ENCODE measurements at places on chromosomes 13 and 19.

GRCh38 chr13:41588899-41589298, 131.5 kb downstream of the RGCC start:
- H3K4me1 ChIP-seq = peaks cover 12% of the 10 kb centered on the region
- no peak overlapping the region for H3K4me3 ChIP-seq
- DNase-seq = no peak
- no peaks in the 10 kb centered on the region for H3K27me3 ChIP-seq

GRCh38 chr19:39871886-39872866, 26.0 kb upstream of the FBL start:
- H3K36me3 ChIP-seq = no peaks in the 10 kb centered on the region
- H3K4me1 ChIP-seq = no peaks in the 10 kb centered on the region

DNA sequence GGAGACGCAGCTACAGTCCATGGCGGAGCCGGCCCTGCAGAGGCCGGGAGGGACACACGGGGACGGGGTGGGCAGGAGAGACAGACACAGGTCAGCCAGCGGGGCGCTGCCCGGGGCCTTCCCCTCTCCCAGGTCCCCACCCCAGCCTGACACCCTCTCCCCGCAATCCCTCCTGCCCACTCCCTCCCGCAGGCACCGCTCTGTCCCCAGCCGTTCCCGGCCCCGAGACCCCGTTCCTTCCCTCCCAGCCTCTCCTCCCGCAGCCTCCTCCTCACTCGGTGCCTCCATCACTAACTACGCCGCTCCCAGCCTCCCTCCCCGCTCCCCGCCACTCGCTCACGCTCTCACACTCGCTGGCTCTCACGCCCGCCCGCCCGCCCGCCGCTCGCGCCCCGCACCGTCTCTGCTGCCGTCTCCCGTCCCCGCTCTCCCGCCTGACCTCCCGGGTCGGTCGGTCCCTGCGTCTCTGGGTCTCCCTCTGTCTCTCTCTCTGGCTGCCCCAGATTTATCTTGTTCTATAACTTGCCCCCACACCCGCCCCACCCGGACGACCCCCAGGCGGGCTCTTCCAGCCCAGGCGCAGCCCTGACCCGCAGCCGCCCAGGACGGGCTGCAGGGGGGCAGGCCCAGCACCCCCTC, 15.2 kb downstream of the ERFL start:
- no peak overlapping the region for H3K4me3 ChIP-seq
- no peak for DNase-seq
- H3K36me3 ChIP-seq = peaks cover 2% of the 10 kb centered on the region
- H3K27me3 ChIP-seq = peaks cover 18% of the 10 kb centered on the region
- H3K27ac ChIP-seq = no peak overlapping the region
- peaks cover 42% of the 10 kb centered on the region for H3K4me1 ChIP-seq

DNA sequence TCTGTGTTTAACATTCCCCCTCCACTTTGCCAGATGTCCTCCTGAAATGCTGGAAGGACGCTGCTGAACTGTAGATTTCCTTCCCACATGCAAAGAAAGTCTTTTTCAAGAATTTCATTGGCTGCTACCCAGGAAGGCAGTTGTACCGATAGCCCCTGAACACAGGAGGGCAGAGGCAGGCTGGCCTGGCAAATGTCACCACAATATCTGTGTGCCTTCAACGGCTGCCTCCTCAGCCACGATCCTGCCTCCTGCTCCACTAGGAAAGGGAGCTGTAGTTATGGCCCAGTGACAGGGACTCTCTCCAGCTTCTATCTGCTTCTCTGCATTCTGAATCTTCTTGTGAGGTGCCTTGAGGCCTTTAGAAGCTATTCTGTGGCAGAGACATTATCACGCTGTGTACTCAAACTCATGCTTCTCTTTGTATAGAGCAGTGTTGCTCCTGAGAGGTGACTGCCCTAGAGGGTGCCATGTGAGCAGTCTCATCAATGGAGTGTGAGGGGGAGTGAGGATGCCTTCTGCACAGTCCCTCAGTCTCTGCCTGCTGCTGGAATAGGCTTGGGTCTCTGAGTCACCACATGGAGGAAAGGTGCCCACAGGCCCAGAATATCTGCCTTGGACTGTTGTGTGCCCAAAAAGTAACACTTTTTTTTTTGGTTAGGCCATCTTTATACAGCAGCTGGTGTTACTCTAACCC, 279.8 kb downstream of the DNAJC15 start:
- H3K4me1 ChIP-seq = peaks cover 9% of the 10 kb centered on the region
- peaks cover 11% of the 10 kb centered on the region for H3K27me3 ChIP-seq
- H3K27ac ChIP-seq = no peak overlapping the region
- no peak overlapping the region for H3K4me3 ChIP-seq
- DNase-seq = no peak
- no peaks in the 10 kb centered on the region for H3K36me3 ChIP-seq

GRCh38 chr13:30404207-30404606, 18.1 kb upstream of the UBE2L5 start:
- H3K27ac ChIP-seq = no peak overlapping the region
- H3K36me3 ChIP-seq = no peaks in the 10 kb centered on the region
- H3K4me3 ChIP-seq = no peak overlapping the region
- H3K4me1 ChIP-seq = peaks cover 22% of the 10 kb centered on the region
- H3K27me3 ChIP-seq = no peaks in the 10 kb centered on the region

DNA sequence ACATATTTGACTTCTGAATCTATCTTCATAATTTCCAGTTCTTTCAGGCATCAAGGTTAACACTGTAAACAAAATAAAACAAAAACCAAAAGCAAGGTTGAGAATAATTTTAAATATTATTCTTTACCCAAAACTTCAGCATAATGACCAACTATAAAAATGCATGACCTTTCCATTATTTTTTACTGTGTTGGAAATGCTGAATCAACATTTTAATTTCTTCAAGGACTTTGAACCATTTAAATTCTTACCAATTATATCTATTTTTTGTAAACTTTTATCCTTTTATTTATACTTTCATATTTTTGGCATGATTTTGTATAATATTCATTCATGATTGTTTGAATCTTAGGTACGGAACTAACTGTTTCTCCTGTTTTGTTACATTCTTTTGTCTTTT, 6.9 kb downstream of the ZNF585A start:
- no peaks in the 10 kb centered on the region for H3K4me1 ChIP-seq
- H3K27ac ChIP-seq = no peak overlapping the region
- H3K36me3 ChIP-seq = peaks cover 89% of the 10 kb centered on the region
- no peak overlapping the region for H3K4me3 ChIP-seq
- no peak for DNase-seq

GRCh38 chr13:76293346-76293745, 592.9 kb downstream of the KCTD12 start:
- H3K36me3 ChIP-seq = no peaks in the 10 kb centered on the region
- no peak for DNase-seq
- no peaks in the 10 kb centered on the region for H3K4me1 ChIP-seq

- H3K27ac ChIP-seq = no peak overlapping the region
- DNase-seq = no peak
- H3K36me3 ChIP-seq = peaks cover 50% of the 10 kb centered on the region
- H3K27me3 ChIP-seq = no peaks in the 10 kb centered on the region
- peaks cover 9% of the 10 kb centered on the region for H3K4me1 ChIP-seq
- H3K4me3 ChIP-seq = no peak overlapping the region
These were observed 16.8 kb downstream of the ZNF586 start for GRCh38 chr19:57786286-57786685.

- no peak for DNase-seq
- no peaks in the 10 kb centered on the region for H3K4me1 ChIP-seq
- no peak overlapping the region for H3K27ac ChIP-seq
- H3K4me3 ChIP-seq = no peak overlapping the region
- no peaks in the 10 kb centered on the region for H3K27me3 ChIP-seq
- H3K36me3 ChIP-seq = peaks cover 59% of the 10 kb centered on the region
These were observed 19.4 kb downstream of the ZNF709 start for GRCh38 chr19:12465211-12465610.

DNA sequence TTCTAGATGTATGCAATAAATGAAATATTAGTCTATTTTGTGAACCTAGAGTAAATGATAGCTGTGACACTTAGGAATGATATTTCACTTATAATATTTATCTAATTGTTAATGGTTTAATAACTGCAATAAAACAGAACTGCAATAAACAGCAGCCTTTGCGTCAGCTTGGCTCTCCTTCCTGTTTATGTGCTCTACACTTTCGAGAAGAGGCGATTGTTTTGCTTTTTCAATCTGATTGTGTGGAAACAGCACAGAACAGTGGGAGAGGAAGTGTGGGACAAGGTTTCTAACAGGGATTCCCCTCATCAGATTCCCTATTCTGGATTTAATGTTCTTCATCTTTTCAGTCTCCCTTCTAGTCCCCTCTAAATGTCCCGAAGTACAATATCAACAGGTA, 17.3 kb upstream of the TRPC4 start:
- H3K36me3 ChIP-seq = no peaks in the 10 kb centered on the region
- no peak for DNase-seq
- H3K4me3 ChIP-seq = no peak overlapping the region
- H3K27ac ChIP-seq = no peak overlapping the region

DNA sequence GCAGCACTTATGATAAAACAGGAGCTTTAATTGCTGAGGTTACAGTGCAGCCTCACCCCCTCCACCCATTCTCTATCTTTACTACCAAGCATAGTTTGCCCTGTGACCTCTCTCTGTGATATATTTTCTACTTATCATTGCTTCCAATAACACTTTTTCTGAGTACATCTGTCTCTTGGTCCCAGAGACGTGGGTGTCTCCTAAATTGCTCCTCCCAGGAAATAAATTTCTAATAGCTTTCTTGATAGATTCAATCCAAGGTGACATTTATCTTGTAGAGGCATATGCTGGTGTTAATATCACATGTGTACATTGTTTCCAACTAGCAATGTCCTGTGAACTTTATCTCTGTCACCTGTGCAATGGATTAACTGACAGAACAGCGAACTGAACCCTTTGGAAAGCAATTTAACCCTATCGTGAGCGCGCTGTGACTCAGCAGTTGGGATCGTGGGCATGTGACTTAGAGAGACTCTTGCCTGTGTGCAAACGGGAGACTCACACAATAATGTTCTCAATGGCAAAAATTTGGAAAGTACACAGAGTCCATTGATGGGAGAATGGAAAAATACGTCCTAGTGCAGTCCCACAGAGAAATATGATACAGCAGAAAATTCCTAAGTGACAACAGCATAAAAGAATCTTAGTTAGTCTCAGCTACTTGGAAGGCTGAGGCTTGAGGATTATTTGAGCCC, 7.0 kb upstream of the MAP2K2 start:
- no peak overlapping the region for H3K27ac ChIP-seq
- no peaks in the 10 kb centered on the region for H3K4me1 ChIP-seq
- no peak overlapping the region for H3K4me3 ChIP-seq

GRCh38 chr13:112814905-112815585, 125.2 kb downstream of the ATP11A start:
- no peaks in the 10 kb centered on the region for H3K27me3 ChIP-seq
- H3K4me1 ChIP-seq = no peaks in the 10 kb centered on the region
- H3K27ac ChIP-seq = no peak overlapping the region
- DNase-seq = no peak

DNA sequence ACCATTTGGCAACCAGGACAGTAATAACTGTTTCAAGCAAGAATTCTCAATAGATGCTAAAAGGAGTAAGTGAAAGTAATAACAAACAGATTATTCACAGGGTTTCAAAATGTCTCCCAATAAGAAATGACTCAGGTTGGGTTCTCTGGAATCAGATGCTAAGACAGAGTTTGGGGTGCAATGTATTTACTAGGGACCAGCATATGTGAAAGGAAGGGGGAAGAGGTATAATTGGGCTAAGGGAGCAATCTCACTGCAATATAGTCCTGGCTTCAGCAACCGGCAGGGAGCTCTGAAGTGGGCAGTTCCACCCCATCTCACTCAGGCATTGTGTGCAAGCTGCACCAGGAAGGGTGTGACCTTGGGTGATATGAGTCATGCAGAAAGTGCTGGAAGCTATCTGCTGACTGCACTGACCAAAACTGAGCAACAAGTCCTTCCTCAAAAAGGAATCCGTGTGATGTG, 23.4 kb downstream of the ZDHHC20 start:
- peak; percentile 36 for DNase-seq
- H3K27ac ChIP-seq = peak overlapping the region; percentile 93
- peak overlapping the region; percentile 67 for H3K4me3 ChIP-seq
- H3K27me3 ChIP-seq = no peaks in the 10 kb centered on the region

GRCh38 chr13:74560325-74560724, 426.1 kb upstream of the KLF12 start:
- H3K4me3 ChIP-seq = no peak overlapping the region
- no peak overlapping the region for H3K27ac ChIP-seq
- peaks cover 27% of the 10 kb centered on the region for H3K4me1 ChIP-seq
- H3K36me3 ChIP-seq = no peaks in the 10 kb centered on the region

DNA sequence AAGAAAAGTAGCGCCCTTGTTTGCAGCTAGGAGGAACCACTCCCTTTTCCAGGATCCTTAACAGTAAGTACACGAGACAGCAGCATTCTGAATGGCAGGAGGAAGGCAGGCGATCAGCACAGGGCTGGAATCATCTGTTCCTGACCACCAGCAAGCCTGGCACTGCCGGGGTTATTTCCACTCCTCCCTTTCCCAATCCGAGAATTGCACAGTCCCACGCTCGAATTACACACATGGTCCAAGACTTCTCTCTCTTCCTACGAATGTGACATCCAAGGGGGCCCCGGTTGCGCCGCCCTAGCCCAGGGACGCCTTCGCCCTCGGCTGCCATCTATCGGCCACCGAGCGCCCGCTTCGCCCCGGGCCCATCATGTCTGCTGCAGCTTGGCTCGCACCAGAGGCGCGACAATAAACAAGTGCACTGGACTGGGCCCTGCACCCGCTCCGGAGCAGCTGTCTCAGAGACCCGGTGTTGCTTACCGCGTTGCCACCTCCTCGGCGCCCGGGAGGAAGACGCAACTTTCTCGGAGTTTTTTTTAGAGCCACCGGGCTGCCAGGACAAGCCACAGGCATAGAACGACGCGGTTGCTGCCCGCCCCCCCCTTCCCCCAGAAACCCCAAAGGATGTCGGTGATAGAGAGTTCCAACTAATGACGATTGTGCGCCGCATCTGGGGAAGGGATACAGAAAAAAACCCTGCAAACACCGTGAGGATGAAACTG, at the start of gene SLITRK5:
TSS of gene SLITRK5 (plus strand) at position 341 of the 722 bp plus-strand sequence. CDS start 4,018 bp downstream, outside the sequence.
- peak within 1 kb of the TSS; percentile 76 for H3K4me3 ChIP-seq
- H3K36me3 ChIP-seq = no peaks in the 10 kb centered on the region
- H3K27ac ChIP-seq = no peak within 1 kb of the TSS
- DNase-seq = peak; percentile 33
- peaks cover 27% of the 10 kb centered on the region for H3K4me1 ChIP-seq

GRCh38 chr19:35352448-35353304, 5.0 kb downstream of the FFAR1 start:
- no peak overlapping the region for H3K4me3 ChIP-seq
- no peaks in the 10 kb centered on the region for H3K27me3 ChIP-seq
- peak overlapping the region; percentile 26 for H3K27ac ChIP-seq
- H3K4me1 ChIP-seq = peaks cover 40% of the 10 kb centered on the region

GRCh38 chr13:32639502-32640105, 53.4 kb downstream of the PDS5B start:
- no peaks in the 10 kb centered on the region for H3K27me3 ChIP-seq
- DNase-seq = no peak
- H3K4me3 ChIP-seq = no peak overlapping the region
- no peaks in the 10 kb centered on the region for H3K36me3 ChIP-seq
- H3K4me1 ChIP-seq = peaks cover 42% of the 10 kb centered on the region

GRCh38 chr13:34159946-34160345, 342.0 kb downstream of the RFC3 start:
- peaks cover 3% of the 10 kb centered on the region for H3K27me3 ChIP-seq
- no peak overlapping the region for H3K27ac ChIP-seq
- no peak overlapping the region for H3K4me3 ChIP-seq
- H3K36me3 ChIP-seq = no peaks in the 10 kb centered on the region

Data from activated B cell treated with CpG ODN at 0.5 μM for 24 hours (primary cell).